HuH-7.5 (cell line): ENCODE measurements at places on chromosomes 6 and 20.

- no peak for DNase-seq
Measured at GRCh38 chr20:5181492-5181891, 54.7 kb downstream of the CDS2 start.

DNA sequence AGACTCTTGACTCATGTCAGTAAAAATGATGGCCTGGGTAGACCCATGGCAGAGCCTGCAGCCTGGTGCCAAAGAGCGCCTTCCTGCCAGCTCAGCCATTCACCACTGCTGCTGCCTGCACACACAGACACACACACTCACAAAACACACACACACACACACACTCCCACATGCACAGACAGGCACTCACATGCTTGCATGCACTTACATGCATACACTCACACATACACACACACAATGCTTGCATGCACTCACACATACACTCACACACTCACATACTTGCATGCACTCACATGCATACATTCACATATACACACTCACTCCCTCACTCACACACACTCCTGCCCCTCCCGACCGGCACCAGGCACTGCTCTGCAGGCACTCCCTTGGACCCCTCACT is 18.0 kb upstream of the SYNDIG1 start:
- no peak for DNase-seq

DNA sequence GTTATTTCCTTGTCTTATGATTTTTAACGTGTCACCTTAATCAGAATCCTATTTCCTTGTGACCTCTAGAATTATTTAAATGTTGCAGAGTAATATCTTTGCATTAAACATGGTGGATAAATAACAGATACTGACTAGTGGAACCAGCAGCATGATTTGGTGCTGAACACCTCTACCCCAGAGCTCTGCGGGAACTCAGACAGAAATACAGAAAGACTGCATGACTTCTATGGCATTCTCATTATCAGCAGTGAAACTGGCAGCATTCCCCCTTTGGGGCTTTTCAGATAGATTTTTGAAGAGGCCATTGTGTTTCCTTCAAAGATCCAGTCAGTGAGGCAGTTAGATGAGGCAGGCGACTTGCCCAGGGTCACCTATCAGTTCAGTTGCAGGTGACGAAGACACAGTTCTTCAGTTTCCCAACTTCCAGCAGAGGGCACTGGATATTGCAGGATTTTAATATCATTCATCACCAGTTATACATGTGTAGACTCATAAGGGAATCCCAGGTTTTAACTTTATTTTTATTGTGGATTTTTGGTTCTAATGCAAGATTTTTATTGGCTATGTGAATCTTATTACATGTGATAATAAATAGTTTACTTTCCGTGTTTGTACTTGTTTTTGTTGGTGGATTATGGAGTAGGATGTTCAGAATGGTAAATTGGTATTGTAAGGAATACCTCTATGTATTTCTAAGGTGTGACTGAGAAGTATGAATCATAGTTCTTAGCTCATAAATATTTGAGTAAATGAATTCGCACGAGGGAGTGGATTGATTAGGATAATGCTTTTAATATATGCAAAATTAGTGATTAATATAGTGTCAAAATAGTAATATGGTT is 81.3 kb downstream of the AFDN start:
- no peak for DNase-seq

DNA sequence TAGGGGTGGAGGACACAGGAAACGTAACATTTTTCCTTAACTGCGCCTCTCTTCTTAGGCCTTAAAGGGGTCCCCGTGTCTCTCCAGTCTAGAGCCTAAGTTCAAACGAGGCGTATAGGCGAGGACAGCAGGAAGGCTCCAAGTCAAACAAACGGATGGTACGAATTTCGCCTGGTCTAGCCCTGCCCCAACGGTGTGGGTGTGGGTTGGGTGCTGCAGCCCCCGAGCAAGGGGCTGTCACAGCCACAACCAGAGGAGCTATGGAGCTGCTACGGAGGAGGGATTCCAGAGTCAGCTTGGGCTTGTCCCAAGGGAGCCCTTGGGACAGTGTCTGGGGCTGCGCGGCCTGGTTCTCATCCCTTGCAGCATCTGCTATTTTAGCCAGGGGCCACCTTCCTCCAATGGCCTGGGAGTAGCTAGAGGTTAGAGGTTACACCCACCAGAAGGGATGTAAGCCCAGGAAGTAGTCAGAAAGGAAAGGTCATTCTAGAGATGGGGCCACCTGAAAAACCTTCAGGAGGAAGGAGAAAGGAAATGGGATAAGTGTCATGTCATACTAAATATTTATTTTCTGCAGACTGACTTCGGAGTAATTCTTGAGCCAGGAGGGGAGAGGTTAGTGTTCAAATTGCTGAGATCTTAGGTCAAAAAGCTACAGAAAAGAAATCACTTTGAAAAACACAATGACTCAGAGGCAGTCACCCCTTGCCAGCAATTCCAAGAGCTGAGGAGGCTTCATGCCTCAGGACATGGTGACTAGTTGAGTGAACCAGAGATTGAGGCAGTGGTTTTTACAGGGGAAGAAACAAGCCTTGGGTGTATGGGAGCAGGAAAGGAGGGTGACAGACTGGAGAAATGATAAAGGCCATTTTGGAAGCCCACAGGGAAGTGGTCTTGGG is 21.7 kb downstream of the VPS52 start:
- DNase-seq = no peak

DNA sequence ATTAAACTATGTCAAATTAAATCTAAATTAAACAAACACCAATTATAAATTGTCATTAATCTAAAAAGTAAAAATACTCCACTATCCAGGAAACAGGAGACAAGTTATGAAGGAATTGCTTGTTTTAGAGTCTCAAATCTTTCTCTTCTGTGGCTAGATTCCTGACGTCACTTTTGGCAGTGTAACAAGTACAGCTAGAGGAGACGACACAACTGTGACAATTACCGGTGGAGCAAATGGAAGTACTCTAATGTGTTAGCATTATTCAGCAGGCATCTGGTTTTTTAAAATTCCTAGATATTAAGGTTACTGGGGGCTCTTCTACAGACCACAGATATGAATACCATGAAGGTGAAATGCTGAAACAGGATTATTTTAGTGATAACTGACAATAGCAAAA is 1042.7 kb downstream of the EPHA7 start:
- DNase-seq = no peak

DNA sequence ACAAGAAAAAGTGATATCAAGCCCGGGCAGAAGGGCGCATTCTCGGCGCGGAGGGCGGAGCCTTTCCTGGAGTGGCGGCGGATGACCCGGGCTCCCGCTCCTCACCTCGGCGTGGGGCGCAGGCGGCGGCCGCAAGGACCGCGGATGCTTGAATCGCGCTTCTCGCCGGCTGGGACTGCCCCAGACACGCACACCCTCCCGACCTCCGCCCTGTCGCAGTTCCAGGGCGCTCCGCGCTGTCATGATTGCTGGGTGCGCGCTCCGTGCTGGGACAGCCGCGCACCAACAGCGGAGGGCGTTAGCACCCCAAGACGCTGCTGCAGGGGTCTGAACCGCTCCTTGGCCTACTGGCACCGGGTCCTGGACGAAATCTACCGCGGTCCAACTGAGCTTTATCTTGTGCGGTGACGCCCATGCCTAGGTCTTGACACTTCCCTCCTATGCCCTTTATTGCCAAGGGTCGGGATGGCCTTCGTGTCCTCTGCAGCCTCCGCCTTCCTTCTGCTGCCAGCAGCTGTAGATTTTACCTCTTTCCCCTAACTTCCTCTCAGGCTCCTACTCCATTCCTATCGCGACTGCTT is 43.3 kb downstream of the IRAK1BP1 start:
- DNase-seq = peak; percentile 12

DNA sequence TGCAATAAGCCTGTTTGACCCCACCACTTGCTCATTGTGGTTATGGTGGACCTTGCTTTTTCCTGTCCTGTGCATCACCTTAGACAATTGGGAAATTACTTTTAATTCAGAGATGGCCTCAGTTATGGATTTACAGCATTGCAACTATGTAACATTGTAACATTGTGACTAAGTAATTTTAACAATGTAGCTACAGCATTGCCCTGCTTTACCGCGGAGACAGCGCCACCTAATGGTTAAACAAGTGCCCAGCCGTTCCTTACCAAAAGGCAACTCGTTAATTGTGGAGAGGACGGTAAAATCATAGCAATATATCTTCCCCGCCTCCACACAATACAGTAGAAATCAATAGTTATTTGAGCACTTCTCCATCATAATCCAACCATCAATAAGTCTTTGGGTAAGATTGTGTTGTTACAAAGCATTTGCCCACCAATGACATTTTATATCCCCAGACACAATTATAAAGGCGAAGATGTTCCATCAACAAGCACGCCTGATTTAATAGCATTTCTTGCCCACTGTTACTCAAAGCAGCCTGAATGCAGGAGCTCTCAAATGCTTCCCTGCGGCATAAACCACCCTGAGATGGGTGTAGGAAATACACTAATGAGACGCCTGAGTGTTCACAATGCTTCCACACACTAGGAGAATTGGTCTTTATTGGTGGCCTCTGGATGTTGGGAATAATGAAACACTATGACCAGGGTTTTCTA is 93.7 kb downstream of the PROKR2 start:
- DNase-seq = peak; percentile 56

DNA sequence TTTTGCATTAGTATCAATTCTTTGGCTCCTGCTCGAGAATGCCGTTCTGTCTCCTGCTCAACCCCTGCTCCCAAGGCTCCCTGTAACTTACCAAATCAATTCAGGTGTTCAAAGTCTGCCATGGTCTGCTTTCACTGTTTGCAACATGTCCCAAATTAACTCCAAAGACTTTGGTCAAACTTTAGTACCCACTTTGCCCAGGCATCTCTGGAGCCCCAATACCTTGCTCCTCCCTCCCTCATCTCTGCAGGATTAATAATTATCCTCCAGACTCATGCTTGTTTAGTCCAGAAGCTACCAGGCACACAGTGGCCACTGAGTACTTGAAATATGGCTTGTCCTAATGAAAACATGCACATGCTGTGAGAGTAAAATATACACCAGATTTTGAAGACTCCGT is 30.2 kb downstream of the GCLC start:
- DNase-seq = no peak

GRCh38 chr6:49526598-49526997 is 23.9 kb upstream of the C6orf141 start:
- DNase-seq = no peak

GRCh38 chr6:72551470-72551869 is 70.4 kb upstream of the KCNQ5 start:
- DNase-seq = no peak

DNA sequence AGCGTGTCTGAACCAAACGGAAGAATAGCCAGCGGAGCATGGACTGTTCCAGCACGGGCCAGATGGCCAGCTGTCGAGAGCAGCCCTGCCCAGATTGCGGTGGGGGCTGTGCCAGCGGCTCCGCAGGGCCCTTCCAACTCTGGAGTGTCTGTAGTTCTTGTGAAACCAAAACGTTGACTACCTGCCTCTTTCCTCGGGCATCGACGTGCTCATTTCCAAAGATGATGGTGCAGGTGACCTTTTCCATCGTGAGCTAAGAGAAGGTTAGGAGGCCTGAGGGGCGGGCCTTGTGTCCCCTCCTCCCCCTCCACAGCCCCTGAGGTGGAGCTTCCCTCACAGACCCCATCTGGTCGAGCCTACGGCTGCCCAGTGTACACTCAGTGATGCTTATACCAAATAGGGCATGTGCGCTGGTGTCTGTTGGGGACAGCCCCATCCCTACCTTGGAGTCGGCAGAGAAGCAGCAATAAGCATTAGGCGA is 12.9 kb upstream of the C20orf144 start:
- no peak for DNase-seq

DNA sequence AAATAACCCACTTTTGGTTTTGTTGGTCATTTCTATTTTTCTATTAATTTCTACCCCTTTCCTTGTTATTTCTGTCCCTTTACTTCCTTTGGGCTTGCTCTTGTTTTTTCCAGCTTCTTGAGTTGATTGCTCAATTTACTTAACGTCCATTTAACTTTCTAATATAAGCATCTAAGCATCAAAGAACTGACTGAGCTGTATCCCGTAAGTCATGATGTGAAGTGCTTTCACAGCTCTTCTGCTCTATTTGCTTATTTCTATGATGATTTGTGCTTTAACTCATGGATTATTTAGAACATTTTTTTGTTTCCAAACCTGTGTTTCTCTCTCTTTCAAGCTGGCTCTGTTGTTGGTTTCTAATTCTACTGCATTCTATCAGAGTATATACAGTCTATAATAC is 56.7 kb upstream of the SMIM29 start:
- DNase-seq = no peak

DNA sequence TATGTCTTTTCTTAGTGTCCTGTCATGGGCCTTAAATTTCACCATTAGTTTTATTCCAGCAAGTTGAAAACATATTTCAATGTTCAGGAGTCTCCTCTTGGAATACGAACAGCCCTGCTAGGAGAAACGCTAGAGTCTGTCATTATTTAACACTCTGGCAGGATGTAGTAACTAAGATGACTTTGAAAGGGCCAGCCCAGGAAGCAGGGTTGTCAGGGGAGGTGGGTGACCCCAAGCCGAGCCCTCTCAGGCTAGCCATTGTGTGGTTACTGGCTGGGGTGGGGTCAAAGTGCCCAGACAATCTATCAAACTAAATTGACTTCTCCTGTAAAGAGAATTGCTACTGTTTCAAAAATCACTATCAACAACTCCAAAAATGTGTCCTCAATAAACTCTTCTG is 67.8 kb downstream of the LY86 start:
- no peak for DNase-seq

DNA sequence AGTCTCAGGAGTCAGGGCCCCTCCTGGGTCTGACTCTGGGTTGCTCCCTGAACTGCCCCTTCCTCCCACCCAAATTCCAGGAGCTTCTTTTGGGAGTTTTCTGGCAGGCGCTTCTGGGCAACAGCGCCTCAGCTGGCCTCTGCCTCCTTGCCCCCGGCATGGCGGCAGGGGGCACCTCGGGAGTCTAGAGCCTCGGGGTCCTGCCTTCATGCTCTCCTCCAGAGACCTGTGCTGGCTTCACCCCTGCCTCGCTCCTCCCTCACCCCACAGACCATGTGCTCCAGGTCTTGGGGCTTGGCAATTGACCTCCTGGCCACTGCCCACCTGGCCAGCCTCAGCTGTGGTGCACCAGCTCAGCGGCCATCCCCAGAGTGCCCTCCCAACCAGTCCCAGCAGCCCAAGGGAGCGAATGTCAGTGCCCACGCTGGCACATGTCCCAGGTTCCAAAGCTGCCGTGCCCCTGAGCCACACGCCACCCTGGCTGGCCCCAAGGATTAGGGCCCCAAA is 43.4 kb downstream of the SRC start:
- no peak for DNase-seq

GRCh38 chr20:15026759-15027158 is 689.3 kb upstream of the FLRT3 start:
- no peak for DNase-seq
